Breast epithelium (tissue), 4 donors: ENCODE measurements at places on chromosomes 4 and X.

DNA sequence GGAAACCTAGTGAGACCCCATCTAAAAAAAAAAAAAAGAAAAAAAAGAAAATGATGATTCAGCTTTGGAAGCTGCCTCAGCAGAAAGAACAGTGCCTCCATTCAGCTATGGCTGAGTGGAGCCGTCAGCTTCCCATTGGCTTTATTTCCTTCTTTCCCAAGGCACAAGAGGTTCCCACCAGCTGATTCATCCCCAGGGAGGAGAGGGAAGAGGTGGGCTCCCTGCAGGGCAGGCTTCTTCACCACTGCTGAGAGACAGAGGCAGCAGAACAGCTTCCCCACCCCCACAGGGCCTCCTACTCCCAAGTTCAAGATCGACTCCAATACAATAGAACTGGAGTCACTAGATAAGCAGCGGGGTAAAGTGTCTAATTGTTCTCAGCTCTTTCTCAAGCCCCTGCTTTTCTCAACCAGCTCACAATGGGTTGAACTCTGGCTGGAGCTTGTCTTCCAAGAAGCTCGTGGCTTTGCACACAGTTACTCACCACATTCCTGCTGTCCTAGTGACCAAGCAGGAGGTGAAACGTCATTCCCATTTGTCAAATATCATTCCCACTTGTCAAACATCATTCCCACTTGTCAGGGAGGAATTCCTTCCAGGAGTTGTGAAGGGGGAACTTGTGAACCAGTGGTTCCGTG, 47.8 kb downstream of the FHDC1 start:
- DNase-seq: no peak

- no peak for DNase-seq
Observed at GRCh38 chr4:121093261-121093660, 20.9 kb upstream of the NDNF start.

- no peak for DNase-seq
Observed at GRCh38 chrX:95055991-95056390, 1382.0 kb downstream of the FAM133A start.

- no peak for DNase-seq
Observed at GRCh38 chrX:63754136-63754859, 30.7 kb downstream of the ARHGEF9 start.

- no peak for DNase-seq
Observed at GRCh38 chr4:186936496-186937375, 213.1 kb upstream of the FAT1 start.
